T-helper 22 cell (primary cell): ENCODE measurements at places on chromosomes 13 and 19.

- no peak for DNase-seq
Measured at GRCh38 chr13:60303166-60303565, 93.9 kb upstream of the TDRD3 start.

GRCh38 chr19:30332445-30333234 lies 39.5 kb upstream of the ZNF536 start:
- no peak for DNase-seq

DNA sequence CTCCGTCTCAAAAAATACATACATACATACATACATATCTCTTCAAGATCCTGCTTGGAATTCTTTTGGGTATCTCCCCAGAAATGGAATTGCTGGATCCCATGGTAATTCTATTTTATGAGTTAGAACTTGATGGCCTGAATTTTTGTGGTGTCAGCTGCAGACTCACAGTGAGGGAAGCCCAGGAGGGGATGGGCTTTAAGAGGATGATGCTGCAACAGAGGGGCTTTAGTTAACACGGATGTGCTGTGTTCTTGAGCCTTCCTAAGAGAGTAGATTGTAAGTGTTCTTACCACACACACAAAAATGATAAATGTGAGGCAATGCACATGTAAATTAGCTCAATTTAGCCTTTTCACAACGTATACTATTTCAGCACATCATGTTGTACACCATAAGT lies 31.8 kb downstream of the CACNG6 start:
- DNase-seq, result no peak

DNA sequence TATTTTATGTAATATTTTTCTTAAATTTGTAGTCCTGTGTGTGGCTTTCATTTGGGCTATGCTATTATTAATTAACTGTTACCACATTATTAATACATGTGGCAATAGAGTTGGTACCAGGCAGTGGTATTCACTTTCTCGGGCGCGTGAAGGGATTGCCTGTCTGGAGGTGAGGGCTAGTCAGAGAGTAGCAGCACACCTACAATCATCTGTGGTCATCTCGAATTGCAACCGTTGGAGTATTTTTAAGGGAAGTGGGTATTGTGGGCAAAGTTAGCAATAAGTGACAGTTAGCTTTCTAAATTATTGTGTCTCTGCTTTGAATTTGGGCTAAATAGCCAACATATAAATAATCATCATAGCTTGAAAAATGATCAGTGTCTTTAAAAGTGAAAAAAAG lies 20.0 kb upstream of the GPR18 start:
- DNase-seq, result no peak

DNA sequence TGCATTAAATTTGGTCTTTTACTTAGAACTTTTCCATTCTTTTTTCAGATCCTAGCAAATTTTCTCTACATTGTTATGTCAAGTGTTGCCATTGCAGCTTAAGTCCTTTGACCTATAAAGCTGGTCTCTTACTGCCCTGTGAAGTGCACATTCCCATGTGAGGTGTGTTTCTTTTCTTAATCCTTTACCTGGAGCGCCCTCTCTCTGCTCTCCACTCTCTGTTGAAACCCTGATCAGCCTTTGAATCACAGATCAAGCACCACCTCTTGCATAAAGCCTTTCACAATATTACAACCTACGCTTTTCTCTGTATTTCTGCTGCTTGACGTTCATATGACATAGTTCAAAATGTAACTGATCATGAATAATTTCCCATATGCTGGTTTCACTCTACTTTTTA lies 84.8 kb downstream of the PCDH17 start:
- no peak for DNase-seq
